Caki2 (cell line): ENCODE measurements at places on chromosomes 11 and 22.
A peak's percentile ranks its signal among the peaks of the same experiment; 100 is the strongest.

DNA sequence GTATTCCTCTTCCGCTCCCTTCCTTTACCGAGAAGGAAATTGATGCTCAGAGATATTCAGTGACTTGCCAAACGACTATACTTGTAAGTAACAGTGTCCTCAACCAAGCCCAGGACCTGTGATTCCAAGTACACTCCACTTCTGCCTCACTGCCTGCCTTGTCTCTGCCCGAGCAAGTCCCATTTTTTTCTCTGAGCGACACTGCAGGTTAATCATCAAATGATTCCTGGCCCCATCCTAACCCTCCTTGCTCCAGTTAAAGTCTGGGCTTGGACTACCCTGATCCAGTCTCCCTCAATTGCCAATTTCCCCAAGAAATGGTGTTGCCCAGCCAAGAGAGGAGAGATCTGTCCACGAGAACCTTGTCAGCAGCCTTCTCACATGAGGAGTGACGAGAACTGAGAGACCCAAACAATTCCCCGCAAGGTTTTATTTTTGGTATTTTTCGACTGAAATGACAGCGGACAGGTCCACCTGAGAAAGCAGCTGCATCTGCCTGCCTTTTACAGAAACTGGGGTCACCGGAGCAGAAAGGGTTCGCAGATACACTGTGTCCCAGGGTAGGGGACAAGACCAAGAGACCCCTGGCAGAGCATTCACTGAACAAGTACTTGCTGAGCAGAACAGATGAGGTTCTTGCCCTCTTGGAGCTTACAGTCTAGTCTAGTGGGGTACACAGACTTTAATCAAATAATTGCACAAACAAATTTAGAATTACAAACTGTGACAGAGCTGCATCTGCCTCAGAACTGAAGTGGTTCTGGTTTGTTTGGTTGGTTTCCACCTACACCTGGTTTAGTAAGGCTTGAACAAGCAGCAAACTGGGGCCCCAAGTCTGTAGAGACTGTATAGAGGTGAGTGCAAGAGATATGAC lies 11.4 kb downstream of the POU2AF1 start:
- no peak for DNase-seq

GRCh38 chr11:118892964-118893363 lies 9.3 kb downstream of the CXCR5 start:
- no peak for DNase-seq

GRCh38 chr22:34975721-34976120 lies 90.2 kb upstream of the ISX start:
- DNase-seq: no peak

- DNase-seq: no peak
These were observed 12.9 kb upstream of the OAF start for GRCh38 chr11:120197977-120198376.

DNA sequence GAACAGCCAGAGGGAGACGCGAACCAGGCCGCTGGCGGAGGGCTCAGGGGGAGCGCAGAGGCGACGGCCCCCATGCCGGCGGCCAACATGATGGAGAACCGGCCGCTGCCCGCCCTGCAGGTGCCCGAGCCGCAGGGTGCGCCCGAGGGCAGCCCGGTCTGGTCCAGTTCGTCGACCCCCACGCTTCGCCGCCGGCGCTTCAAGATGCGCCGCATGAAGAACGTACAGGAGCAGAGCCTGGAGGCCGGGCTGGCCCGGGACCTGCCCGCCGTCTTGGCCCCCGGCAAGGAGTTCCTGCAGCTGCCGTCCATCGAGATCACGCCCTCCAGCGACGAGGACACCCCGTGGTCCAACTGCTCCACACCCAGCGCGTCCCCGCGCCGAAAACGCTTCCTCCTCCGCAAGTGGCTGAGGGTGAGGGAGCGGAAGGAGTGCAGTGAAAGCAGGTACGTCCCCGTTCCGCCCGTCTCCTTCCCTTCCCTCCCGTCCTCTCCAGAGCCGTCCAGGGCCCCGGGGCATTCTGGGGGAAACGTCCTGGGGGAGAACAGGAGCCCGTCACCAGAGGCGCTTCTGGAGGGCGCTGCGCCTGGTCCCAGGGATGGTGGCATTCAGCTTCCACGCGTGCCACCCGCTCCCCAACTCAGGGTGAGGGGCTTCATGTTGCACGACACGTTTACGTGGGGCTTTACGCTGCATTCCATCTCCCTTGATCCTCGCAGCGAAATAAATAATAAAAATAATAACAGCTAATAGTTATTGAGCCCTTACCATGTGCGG lies 840 bp downstream of the GRAMD1B start:
- DNase-seq: no peak

- DNase-seq: no peak
These were observed 192.8 kb downstream of the ETS1 start for GRCh38 chr11:128394431-128395089.

DNA sequence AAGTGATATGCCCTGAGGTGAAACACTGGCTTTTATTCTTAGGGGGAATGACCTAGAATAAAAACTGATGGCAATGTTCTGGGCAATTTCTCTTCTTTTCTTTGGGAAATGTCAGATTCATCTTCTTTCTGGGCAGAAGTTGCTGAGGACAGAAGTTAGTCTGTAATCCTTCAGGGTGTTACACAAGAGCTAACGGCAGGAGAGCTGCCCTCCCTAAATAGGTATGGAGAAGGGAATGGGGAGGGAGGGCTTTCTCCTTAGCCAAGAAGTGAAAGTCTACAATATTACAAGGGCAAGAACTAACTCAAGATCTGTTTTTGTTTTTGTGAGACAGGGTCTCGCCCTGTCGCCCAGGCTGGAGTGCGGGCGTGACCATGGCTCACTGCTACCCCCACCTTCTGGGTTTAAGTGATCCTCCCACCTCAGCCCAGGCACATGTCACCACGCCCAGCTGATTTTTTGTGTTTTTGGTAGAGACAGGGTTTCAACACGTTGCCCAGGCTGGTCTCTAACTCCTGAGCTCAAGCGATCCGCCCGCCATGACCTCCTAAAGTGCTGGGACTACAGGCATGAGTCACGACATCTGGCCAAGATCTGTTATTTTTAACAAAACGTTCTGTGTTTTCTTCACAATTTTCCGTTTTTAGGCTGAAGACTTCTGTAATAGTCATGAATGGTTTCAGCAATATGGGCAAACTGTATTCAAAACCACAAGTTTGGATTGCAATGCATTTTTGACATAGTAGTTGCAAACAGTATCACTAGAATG lies 7.2 kb downstream of the PIWIL4 start:
- no peak for DNase-seq

- no peak for DNase-seq
These were observed 551.0 kb downstream of the OPCML start for GRCh38 chr11:132981131-132981956.

DNA sequence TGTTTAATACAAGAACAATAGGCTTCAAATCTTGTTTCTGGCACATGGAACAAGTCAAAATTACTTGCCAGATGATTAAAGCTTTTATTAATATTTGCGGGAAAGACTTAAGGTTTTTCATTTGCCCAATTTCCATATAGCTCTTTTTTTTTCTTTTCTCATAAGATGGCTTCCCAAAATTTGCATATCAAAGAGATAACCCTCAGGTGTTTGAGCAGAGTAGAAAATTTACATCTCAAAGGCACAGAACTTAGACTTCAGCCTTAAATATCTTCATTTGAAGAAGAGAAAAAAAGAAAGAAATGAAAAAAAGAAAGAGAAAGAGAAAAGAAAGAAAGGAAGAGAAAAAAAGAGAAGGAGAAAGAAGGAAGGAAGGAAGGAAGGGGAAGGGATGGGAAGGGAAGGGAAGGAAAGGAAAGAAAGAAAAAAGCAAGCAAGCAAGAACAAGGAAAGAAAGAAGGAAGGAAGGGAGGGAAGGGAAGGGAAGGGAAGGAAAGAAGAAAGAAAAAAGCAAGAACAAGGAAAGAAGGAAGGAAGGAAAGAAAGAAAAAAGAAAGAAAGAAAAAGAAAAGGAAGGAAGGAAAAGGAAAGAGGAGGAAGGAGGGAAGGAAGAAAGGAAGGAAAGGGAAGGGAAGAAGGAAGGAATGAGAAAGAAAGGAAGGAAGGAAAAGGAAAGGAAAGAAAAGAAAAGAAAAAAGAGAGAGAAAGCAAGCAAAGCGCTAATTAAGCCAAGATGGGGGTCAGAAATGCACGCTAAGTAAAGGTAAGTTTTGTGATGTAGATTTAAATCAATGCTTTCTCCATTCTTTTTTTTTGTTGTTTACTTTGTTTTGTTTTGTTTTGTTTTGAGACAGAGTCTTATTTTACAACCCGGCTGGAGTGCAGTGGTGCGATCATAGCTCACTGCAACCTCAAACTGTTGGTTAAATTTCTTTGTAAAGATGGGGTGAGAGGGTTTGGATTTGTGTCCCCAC lies 20.2 kb upstream of the IFITM3 start:
- DNase-seq: no peak

GRCh38 chr11:30451626-30452025 lies 128.7 kb downstream of the ARL14EP start:
- no peak for DNase-seq

DNA sequence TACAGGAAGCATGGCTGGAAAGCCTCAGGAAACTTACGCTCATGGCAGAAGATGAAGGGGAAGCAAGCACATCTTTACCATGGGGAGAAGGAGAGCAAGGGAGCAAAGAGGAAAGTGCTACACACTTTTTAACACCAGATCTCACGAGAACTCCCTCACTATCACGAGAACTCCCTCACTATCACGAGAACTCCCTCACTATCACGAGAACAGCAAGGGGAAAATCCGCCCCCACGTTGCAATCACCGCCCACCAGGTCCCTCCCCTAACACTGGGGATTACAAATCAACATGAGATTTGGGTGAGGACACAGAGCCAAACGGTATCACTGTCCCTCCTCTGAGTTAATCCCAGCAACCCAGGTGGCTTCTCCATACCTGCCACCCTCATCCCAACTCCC lies 84.5 kb downstream of the MN1 start:
- no peak for DNase-seq

DNA sequence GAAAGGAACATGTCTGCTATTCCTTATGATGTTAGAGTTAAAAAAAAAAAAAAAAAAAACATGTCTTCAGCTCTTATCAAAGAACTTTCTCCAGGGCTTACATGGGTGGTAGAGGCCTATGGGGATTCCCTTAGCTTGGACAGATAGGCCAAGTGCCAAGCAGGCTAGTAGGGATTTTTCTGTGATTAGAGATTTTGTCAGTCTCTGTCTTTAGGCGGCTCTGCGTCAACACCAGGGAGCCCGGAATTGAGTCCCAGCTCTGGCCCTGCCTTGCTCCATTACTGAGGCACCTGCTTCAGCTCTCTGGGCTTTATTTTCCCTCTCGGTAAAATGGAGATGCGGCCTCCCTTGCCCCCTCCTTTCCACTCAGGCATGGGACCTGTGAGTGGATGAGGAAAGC lies 13.1 kb downstream of the CRY2 start:
- no peak for DNase-seq

DNA sequence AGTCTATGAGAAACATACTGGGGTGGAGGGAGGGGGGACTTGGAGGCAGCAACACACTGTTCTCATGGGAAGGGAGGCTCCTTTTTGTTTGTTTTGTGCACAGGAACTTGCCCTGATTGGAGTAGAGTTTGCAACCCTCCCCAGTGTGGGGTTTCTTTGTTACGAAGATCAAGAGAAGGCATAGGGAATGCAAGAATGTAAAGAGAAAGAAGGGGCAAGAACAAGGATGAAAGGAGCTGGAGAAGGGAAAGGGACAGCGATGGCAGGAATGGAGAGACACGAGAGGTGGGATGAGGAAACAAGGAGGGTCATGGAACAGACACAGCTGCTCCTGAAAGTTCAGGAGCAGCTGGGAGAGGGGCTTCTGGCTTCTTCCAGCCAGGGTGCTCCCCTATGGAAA lies 611.7 kb downstream of the NTM start:
- DNase-seq: no peak

- DNase-seq: no peak
These were observed 38.5 kb upstream of the COMT start for GRCh38 chr22:19903031-19903430.

- DNase-seq: no peak
These were observed 1416.4 kb upstream of the RAG2 start for GRCh38 chr11:38014405-38014804.

- DNase-seq: peak; percentile 46
These were observed 1.6 kb downstream of the KIAA1671 start for GRCh38 chr22:24954114-24954463.

DNA sequence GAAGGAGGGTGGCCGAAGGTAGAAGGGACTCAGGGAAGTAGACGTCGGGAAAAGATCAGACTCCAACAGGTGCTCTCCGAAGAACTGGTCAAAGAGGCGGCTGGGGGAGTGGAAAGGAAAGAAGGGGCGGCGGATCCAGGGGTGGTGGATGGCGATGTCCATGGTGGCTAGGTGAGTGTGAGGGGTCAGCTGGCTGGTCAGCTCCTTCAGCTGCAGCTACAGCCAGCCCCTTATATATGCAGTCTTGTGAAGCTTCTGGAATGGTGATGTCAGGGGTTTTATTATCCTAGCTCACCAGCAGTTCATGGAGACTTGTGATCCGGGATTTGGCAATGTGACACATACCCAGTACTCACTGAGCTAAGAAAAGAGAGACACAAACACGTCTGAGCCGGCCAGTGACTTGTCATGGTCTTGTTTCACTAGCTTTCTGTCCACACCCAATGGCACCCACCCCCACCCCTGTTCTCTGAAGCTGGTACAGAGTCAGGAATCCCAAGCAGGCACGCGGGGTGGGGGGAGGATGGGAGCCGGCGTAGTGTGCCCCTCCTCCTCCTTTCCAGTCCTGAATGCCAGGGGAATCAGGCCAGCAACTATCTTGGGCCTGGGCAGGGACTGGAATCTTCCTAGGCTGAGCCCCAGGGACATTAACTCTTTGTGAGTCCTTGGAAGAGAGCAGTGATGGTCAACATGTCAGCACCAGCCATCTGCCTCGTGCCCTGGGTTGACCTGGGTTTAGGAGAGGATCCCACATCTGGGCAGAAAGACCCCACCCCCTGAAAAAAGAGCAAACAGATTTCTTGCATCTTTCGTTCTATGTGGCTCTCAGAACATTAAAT lies at the start of gene CRYAB:
CRYAB (minus strand) TSS at position 208 of the 839 bp plus-strand sequence; CDS start at position 162, 46 bp downstream.
- peak; percentile 91 for DNase-seq

DNA sequence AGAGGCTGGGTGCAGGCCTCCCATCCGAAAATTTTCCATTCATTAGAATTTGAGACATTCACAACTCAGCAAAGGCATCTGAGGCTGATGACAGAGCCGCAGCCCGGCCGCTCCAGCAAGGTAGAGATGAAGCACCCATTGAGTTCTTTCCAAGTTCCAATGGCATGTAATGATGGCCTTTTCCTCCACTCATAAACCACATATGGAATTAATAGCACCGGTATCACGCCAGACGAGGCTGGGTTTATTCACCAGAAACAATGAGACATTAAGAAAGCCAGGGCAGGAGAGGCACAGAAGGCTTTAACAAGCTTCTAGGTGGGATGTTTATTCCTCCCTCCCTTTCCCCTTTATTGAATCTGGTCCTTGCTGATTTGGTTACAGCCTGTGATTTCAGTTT lies 534.4 kb downstream of the MN1 start:
- DNase-seq: no peak

DNA sequence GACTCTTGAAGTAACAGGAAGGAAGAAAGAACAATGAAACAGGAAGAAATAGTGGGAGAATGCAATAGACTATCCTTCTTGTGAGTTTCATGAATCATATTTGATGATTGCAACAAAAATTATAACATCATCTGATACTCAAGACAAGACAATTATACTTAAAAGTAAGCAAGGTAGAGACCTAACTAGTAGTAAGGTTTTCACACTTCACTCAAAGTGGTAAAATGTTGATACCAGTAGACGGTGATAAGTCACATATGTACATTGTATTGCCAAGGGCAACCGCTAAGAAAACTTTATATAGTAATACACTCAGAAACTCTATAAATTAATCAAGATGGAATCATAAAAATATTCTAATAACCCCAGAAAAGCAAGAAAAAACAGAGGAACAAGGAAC lies 107.8 kb downstream of the CYP2R1 start:
- DNase-seq: no peak
